ENCODE measurements at places on chromosomes 7 and 10.

- no peak for DNase-seq
Measured at GRCh38 chr10:112027731-112028280, 155.8 kb downstream of the GPAM start.

- no peak for DNase-seq
Measured at GRCh38 chr7:157617401-157617800, 280.6 kb downstream of the DNAJB6 start.

DNA sequence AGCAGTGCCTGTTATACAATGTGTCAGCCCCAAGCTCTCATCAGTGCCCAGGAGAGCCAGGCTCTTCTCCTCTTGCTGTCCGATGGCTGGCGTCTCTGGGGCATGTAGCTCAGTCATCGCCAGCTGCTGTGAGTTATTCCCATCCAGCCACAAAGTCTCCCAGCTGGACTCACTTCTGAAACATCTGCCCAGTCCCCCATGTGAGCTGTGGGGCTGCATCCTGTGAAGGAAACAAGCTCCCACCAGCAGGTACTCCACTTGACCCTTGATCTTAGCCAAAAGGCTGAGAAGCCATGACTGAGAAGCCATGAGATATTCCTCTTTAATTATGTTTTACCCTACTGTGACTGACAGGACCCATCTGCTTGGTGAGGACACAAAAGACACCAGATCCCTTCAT is 212.7 kb upstream of the IGFBP3 start:
- no peak for DNase-seq

DNA sequence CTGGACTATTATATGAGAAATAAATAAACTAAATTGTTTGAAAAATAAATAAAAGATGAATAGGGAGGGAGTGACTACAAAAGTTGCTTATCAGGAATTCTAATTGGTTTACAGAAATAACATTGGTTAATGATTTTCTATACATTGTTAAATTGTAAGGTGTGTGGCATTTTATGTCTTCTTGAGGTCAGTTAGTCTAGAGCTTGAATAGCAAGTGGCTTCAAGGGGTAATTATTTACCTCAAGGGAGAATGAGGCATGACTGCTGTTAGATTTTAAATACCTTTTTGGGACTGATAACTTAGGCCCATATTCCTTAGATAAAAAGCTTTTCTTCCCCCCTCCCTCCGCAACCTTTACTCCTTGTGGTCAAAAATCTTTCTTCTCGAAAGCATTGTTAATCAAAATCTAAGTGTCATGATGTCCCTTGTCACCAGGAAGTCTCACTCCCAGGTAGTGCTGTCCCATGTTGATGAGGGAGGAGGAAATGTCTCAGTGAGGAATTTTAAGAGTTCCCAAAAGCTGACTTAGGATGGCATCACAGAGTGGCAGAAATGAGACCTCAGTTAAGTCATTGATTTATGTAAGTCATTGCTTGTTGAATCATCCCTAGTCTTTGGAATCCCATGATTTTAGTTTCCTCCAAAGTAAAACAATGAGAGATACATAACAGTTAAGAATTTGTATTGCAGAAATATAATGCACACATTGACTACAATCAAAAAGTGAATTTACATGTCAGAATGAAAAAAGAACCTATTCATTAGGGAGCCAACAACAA is 71.5 kb downstream of the MAPK8 start:
- no peak for DNase-seq

DNA sequence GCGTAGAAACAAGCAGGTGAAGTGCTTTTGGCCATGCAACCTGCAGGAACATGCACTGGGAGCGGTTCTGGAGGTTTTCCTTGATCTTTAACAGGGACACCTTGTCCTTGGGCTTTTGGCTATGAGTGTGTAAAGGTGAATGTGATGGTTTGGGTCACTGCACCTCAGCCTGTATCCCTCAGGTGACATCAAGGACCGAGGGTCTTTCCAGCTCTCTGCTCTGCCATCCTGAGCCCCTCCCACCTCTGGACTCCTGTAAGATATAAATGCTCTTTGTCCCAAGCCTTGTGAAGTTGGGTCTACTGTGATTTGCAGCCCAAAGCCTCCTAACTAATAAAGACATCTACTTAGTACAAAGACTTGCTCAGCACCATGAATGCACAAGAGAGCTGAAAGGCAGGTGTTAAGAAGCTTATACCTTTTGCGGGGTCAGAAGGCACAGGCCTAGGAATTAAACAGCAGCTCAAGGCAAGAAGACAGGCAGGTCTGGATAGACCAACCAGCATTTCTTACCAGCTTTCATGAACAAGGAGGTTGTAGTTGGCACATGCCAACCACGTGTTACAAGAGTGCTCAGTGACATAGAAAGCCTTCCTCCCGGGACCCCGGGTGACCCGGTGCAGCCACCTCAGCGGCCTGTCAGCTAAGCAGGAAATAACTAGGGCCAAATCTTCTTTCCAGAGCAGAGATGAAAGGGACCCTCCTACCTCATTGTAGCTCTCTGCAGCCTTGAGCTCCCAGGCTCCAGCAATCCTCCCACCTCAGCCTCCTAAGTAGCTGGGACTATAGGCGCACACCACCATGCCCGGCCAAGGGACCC is 89.9 kb downstream of the CARD11 start:
- DNase-seq = no peak

- DNase-seq = no peak
Measured at GRCh38 chr10:18437486-18437885, 213.9 kb downstream of the NSUN6 start.

DNA sequence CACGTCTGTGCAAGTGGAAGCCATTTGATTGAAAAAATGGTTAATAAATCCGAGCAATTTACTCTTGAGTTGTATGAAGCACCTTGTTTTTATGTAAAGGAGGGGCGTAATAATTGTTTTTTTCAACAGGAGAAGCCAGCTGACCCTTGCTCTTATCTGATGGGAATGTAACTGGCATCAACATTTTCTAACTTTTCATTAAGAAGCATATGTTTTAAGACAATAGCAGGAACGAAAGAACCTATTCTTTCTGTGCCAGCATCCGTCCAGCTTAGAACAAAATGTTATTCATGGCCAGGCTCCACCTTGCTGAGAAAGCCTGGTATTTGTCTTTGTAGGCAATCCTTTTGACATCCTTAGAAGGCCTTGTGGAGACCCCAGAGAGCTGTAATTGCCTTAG is 22.2 kb upstream of the AFAP1L2 start:
- DNase-seq = no peak

DNA sequence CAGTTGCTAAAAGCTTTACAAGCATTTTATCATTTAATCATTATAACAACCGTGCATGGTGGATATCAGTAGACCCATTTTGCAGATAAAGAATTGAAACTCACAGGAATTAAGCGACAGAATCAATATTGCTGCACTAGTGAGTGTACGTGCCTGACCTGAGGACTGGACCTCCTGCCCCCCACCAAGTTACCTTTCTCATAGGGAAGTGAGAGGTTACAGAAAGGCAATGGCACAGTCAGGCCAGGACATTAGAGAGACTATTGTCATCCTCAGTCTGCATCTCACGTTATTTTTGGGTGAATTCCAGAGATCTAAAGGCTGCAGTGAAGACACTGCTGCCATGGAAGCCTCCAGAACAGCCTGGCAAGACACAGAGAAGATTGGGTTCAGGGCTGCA is 80.9 kb downstream of the WDFY4 start:
- DNase-seq = no peak

- DNase-seq = no peak
Measured at GRCh38 chr7:122402235-122402634, 97.7 kb upstream of the FEZF1 start.
